ENCODE measurements at places on chromosomes 7 and 10.

GRCh38 chr7:157377436-157378124, 40.8 kb downstream of the DNAJB6 start:
- DNase-seq = no peak

DNA sequence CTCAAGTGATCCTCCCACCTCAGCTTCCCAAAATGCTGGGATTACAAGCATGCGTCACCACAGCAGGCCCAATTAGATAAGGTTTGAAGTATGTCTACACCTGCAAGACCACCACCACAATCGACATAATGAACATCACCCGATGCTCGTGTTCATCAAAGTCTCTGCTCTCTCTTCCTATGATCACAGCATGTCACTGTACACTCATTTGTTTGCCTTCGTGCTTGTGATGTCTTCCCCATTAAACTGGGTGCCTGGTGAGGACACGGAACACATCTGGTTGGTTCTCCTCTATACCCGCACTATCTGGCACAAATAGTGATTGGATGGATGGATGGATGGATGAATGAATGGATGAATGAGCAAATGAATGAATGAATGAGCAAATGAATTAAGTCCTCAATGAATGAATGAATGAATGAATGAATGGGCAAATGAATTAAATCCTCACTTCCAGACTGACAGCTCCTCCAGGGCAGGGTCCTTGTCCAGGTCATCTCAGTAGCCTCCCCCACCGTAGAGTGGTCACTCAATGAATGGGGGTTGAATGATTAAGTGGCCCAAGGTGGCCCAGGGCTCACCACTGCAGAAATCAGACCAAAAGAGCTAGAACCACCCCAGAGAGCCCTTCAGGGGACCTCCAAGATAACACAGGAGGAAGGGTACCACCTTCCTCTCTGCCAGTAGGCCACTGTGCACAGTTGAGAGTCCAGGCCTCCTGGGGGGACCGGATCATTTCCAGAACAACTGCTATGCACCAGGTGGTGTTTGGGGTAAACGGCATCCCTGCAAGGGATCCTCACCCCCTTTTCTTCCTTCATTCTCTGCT, 101.9 kb upstream of the TNRC18 start:
- no peak for DNase-seq

- DNase-seq = no peak
These were observed 38.2 kb upstream of the C10orf71 start for GRCh38 chr10:49260644-49261296.

DNA sequence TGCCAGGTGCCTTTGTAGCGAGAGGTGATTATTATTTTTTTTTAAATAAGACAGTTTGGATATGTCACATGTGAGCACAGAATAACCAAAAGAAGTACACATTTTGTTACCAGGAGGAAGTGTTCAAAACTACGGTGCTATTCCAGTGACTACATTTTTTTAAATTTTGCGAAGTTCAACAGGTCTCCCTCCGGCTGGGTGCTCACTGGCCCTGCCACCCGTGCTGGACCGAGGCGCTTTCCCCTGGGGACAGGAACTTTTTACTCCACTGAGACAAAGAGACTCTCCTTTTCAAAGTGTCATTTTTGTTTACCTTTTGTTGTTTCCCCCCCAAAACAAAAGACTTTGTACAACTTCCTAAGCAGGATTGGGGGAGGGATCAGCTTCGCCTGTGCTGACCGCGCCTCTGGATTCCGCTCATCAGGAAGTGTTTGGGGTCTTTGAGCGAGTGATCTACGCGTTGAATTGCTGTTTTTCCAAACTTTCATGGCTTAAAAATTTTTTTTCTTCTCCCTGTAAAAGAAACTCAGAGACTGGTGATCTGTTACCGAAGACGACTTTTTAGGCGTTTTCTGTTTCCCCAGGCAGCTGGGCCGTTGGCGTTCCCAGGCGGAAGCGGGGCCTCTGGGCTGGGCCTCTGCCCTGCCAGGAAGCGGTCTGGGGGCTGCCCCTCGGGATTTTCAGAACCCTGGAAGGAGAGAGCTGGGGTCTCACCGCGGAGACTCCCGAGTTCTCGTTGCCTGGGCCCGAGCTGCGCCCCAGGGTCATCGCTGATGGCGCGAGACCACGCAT, 7.2 kb downstream of the EN2 start:
- DNase-seq = no peak

- no peak for DNase-seq
These were observed 4.8 kb upstream of the MTPAP start for GRCh38 chr10:30353851-30354250.

DNA sequence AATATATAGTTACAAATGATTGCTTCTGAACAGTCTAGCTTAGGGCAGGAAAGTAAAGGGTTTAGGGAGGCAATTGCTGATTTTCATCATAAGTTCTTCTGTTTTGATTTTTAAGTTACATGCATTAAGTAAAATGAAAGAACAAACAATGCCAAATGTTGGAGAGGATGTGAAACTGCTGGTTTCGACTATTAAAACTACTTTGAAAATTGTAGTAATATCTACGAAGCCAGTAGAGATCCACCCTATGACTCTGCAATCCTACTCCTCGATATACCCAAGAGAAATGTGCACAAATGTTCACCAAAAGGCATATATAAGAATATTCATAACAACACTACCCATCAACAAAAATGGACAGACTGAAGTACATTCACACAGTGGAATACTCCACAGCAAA, 24.3 kb downstream of the PDZD8 start:
- DNase-seq = no peak

GRCh38 chr10:62666275-62666674, 138.2 kb upstream of the ADO start:
- DNase-seq = no peak

GRCh38 chr10:76454506-76455140, 1023.2 kb downstream of the LRMDA start:
- DNase-seq = no peak

GRCh38 chr10:43118631-43119415, 19.4 kb upstream of the CSGALNACT2 start:
- DNase-seq = no peak

GRCh38 chr7:42883950-42884349, 27.9 kb downstream of the C7orf25 start:
- DNase-seq = no peak

GRCh38 chr10:1394155-1394912, 338.1 kb downstream of the WDR37 start:
- no peak for DNase-seq

DNA sequence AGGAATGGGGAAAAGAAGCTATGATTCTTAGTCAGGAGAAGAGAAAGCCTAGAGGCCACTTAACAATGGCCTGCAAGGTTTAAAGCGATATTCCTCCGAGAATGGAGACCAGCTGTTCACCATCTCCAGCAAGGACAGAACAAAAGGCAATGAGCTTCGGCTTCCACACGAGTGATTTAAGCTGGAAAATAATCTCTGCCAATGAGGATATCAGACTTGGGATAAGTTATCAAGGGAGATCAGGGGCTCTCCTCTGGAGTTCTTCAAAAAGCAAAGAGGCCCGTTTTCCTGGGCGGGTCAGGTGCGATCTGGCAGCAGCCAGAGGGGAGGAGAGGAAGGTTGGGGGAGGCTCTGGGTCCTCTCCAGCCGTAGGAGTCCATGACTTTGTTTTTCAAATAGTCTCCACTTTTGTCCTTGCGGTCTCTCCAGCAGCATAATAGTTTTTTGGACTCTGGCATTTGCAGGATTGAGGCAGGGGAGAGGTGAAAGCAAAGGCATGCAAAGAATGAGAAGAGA, 211.3 kb downstream of the SKIDA1 start:
- peak; percentile 44 for DNase-seq

DNA sequence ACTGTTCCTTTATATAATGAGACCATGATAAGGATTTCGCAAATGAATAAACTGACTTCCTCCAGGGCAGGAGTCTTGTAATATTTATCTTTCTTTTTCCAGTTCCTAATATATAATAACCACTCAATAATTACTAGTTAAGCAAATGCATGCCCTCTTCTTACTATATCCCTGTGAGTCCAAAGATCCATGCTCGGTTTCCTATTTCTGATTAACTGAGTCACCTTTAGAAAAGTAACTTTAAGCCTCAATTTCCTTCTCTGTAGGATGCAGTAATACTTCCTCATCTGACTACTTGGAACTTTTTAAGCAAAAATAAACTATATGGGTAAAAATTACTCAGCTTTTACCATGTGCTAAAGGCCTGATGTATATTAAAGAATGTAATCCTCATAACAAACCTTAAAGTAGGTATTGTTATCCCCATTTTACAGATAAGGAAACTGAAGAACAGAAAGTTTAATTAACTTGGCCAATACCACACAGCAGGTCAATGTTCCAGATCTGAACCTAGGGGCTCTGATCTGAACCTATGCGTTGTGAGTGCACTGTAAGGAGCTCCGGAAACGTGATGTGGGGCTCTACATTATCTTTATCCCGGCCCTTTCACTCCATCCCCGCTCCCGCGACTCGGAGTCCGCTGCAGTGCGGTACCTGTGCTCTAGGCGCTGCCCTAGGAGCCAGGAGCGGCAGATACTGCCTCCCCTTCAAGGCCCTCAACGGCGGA, 458 bp downstream of the COX15 start:
- no peak for DNase-seq

GRCh38 chr10:12787297-12787696, 214.2 kb downstream of the CCDC3 start:
- no peak for DNase-seq

DNA sequence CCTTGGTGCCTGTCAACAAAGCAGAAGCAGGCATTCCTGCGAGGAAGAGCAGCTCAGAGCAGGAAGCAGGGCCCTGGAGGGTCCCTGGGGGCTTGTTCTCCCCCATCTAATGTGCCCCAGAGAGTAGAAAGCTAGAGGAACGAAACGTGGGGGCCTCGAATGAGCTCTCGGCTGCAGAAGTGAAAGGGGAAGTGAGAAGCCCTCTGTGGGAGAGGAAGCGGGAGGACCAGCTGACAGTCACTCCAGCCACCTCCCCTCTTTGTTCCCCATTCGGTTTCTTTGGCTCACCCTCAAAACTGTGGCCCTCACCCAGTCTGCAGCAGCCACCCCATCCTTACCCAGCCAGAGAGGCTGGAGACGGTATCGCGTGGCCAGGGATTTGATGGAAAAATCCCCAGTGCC, 25.0 kb downstream of the C10orf105 start:
- DNase-seq = no peak

DNA sequence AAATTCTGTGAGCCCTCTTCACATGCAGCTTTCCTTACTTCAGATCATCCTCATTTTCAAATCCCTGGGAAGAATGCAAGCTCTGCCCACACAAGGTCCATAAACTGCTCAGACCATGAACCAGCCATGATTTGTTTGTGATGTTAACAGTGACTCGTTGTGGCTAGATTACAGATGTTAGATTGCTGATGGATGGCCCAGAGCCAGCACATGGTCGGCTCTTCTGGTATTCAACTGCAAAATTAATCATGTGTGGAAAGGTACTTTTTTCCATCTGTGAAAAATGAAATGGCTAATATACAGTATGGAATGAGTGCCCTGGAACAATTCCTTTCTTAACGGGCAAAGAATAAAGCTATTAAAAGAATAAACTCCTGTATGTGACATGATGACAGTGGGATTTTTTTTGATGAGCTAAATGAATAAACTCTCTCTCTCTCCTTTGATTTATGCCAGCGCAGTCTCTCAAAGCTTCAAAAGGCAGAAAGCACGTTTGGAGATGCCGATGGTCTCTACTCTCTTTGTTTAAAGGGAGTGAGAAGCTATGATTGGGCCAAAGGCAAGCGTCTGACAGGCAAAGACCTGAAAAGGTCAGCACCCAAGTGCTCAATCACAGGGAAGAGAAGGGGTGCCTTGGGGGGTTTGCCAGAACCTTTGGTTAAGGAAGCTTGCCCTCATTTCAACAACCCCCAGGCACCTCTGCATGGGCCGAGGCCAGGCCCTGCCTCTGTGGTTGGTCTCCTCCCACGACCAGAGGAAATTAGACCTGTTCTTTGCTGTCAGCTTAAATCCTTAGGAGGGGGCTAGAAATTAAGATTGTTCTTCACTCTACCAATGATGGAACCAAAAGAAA, 444.0 kb upstream of the NFE2L3 start:
- no peak for DNase-seq

DNA sequence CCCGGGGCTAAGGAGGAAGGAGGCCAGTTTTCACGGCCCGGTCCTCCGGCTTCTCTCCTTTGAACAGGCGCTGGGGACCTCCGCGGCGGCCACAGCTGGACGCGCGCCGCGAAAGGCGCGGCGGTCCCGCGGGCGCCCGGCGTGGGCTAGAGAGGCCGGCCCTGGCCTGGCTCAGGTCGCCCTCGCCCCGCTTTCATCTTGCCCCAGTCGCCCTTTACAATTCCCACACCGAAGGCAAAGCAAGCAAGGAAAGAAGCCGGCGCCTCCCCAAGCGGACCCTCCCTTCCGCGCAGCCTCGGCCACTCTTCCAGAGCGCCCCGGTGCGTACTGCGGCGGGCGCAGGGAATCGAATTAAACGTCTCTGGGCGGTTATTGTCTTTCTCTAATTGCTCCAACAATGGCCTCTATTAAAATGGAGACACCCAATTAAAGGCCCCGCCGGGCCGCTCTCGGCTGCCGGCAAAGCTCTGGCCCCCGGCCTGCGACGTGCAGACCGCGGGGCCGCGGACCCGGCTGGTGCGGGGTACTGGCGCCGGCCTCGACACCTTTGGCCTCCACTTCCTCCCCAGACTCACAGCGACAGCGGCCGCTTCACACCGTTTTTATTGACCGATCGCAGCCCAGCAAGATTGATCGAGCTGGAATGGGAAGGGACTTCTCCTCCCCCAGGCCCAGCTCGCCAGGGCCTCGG, 4.5 kb upstream of the GATA3 start:
- no peak for DNase-seq

DNA sequence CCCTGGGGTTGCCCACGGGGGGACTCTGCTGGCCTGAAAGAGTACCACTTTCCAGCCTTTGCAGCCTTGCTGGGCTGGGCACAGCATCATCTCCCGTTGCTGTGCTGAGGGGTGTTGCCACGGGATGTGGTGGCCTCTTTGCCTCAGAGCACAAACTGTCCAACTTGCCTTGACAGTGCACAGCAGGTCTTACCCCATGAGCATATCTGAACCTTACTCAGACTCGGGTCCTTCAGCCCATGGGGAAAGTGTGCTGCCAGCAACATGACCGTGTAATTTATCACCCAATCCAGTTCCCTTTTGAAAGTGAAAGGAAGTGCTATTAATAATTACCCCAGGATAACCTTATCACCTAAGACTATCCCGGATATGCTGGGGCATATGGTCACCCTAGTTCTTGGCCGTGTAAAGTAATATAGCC, 46.8 kb downstream of the TBXAS1 start:
- no peak for DNase-seq

- DNase-seq = no peak
These were observed 319.0 kb downstream of the HPSE2 start for GRCh38 chr10:98916526-98917125.

- DNase-seq = peak; percentile 50
These were observed 11.4 kb downstream of the DAGLB start for GRCh38 chr7:6436385-6436685.

GRCh38 chr10:129897871-129898626, 66.0 kb downstream of the EBF3 start:
- peak; percentile 20 for DNase-seq

Data from NCI-H524 (cell line).